A549 (cell line): ENCODE measurements at places on chromosomes 12 and 14. TPM values are rescaled to one million over a fixed set of nuclear protein-coding genes. Genes with fewer than 3 reads are reported as not detected.
A peak's percentile ranks its signal among the peaks of the same experiment; 100 is the strongest.

DNA sequence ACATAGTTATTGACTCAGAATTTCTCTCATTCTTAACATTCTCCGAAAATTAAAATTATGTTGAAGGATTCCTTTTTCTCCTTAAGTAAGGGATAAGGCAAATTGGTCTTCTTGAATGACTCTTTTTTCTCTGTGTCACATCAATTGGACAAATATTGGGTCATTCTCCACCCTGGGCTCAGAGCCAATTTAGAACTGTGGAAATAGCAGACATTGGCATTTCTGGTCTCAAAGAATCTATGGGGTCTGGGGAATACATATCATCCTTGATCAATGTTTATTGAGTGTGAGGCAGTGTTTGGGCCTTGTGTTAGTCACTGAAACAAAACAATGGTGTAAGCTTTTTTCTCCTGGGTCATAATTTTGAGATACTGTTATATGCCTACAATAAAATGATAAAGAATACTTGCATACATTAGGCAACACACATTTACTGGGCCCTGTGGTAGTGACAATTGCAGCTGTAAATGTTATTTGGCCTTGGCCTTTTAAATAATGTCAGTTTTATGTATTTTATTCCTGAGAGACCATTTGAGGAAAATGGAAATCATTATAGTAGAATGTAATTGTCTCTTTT, 414.6 kb downstream of the TMEM132D start:
- no peak for DNase-seq

ASPG gene
- polyA plus RNA-seq, result 0.13 TPM in 1 of 3 replicates, not detected in the others

- DNase-seq, result no peak
Measured at GRCh38 chr14:56271970-56272369, 153.8 kb downstream of the PELI2 start.

DNA sequence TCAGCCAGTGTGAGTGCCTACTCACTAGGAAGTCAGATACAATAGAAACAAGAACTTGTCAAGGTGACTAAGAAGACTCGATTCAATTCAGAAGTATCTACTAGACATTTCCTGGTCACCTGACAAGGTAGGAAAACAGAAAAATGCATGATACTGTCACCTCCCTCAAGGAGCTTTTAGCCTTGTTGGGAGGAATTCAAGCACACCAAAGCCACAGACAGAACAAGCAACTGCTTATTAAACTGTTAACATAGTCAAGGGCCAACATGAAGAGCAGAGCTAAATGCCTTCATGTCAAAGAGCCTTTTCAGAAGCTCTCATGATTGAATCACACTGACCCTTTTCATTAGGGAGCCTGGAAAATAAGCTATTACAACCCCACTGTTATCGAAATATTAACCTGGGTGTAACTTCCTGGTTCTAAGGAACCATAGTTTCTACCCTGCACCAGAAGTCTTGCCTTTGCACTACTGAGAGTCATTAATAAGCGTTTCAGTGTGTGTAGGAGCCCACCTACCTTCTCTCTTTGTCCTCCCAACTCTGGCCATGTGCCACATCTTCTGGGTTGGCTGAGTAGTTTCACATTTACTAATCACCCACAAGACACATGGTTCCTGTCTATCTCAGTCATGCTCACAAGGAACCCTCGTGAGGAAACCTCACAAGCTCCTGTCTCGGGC, 31.0 kb upstream of the LGALS3 start:
- no peak for DNase-seq

- no peak for DNase-seq
Measured at GRCh38 chr12:108879615-108880254, at the start of gene DAO. TSS of gene DAO (plus strand) at chr12:108880092. CDS start at chr12:108885007, 4,915 bp downstream.

- peak; percentile 74 for DNase-seq
Measured at GRCh38 chr12:122064780-122065588, 13.6 kb upstream of the MLXIP start.

ASB2 gene
- polyA plus RNA-seq, result 0.07 to 0.16 TPM (median 0.10 TPM) in 3 replicates

- DNase-seq, result no peak
Measured at GRCh38 chr14:92987713-92988510, 65.0 kb downstream of the CHGA start.

- peak; percentile 9 for DNase-seq
Measured at GRCh38 chr12:45343269-45344051, 127.6 kb downstream of the ANO6 start.

FGD4 gene
- polyA plus RNA-seq, result 1.7 to 2.2 TPM (median 2.0 TPM) in 3 replicates

PPM1H gene
- 6.8 to 7.8 TPM (median 7.8 TPM) in 3 replicates for polyA plus RNA-seq
